ENCODE measurements at places on chromosomes 5 and 9. TPM values are rescaled to one million over a fixed set of nuclear protein-coding genes. Genes with fewer than 3 reads are reported as not detected.

- DNase-seq, result no peak
- H3K4me3 ChIP-seq, result no peak overlapping the region
- no peaks in the 10 kb centered on the region for H3K4me1 ChIP-seq
- no peak overlapping the region for H3K27ac ChIP-seq
- H3K36me3 ChIP-seq, result no peaks in the 10 kb centered on the region
- no peaks in the 10 kb centered on the region for H3K27me3 ChIP-seq
Measured at GRCh38 chr5:1542781-1543180, 19.0 kb upstream of the LPCAT1 start.

GRCh38 chr5:171524466-171524865 is 105.0 kb downstream of the FGF18 start:
- no peaks in the 10 kb centered on the region for H3K4me1 ChIP-seq
- no peaks in the 10 kb centered on the region for H3K27me3 ChIP-seq

DNA sequence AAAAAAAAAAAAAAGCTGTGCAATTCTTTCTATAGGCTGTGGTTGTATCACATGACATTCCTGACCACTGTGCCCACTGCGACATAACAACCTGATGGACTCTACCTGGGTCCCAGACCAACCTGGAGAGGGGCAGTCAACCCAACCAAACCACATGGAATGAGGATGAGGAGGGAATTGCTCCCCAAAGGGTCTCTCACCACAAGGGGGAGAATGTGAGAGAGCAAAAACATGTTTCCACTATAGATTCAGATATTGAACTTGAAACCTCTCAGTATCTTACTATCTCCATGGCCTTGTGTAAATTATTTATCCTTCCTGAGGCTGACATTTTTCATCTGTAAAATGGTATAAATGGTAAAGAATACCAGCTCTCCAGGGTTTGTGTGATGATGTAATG is 66.9 kb upstream of the SV2C start:
- peaks cover 6% of the 10 kb centered on the region for H3K27me3 ChIP-seq
- no peaks in the 10 kb centered on the region for H3K4me1 ChIP-seq
- H3K27ac ChIP-seq, result no peak overlapping the region
- no peak overlapping the region for H3K4me3 ChIP-seq

- peaks cover 37% of the 10 kb centered on the region for H3K27me3 ChIP-seq
- no peak overlapping the region for H3K27ac ChIP-seq
- no peak overlapping the region for H3K4me3 ChIP-seq
- no peaks in the 10 kb centered on the region for H3K36me3 ChIP-seq
- H3K4me1 ChIP-seq, result peaks cover 5% of the 10 kb centered on the region
- DNase-seq, result no peak
Measured at GRCh38 chr9:84137968-84138367, 157.4 kb downstream of the RMI1 start.

GRCh38 chr5:58999804-59000203 is 416.9 kb downstream of the RAB3C start:
- H3K4me1 ChIP-seq, result peaks cover 43% of the 10 kb centered on the region
- H3K27ac ChIP-seq, result no peak overlapping the region
- H3K27me3 ChIP-seq, result no peaks in the 10 kb centered on the region
- no peak for DNase-seq

DNA sequence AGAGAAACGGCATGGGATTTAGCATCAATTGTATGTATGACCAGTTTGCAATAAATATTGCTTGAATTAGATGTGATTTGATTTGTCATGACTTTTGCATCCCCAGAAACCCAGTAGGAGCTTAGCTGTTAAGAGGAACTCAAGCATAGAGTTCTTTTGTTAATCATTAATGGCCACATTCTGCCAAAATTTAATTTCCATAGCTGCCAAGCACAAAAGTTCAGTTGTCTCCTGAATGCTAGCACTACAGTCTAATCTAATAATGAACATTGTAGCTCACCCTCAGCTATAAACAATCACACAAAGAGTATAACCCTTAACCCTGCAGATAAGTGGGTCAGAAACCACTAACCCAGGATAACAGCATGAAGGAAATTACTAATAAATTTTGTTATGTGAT is 169.8 kb upstream of the GRAMD2B start:
- DNase-seq, result no peak
- H3K27me3 ChIP-seq, result peaks cover 2% of the 10 kb centered on the region
- no peak overlapping the region for H3K27ac ChIP-seq
- no peaks in the 10 kb centered on the region for H3K4me1 ChIP-seq
- no peaks in the 10 kb centered on the region for H3K36me3 ChIP-seq

TSLP gene
- 0.55 TPM for total RNA-seq

NR5A1 gene
- total RNA-seq, result not detected

TGFBI gene
- 0.58 TPM for total RNA-seq

PPP2CA gene
- total RNA-seq, result 144 TPM
